Fibroblast of skin of abdomen (primary cell): ENCODE measurements at places on chromosomes 7 and 10.

DNA sequence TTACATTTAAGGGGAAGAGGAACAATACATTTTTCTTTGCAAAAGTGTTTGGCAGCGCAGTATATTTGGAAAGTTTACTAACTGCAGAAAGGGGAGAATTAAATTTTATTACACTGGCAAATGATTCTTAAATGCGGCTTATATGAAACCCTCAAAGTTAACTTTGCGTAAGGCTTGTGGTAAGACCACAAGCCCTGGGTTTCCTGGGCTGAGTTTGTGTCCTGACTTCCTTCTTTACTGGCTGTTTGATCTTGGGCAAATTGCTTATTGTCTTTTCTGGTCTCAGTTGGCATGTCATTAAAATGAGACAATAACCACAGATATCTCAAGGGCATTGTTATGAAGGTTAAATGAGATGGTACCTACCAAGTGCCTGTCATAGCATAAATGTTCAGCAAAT lies 106.8 kb downstream of the GLRX3 start:
- no peak for DNase-seq

DNA sequence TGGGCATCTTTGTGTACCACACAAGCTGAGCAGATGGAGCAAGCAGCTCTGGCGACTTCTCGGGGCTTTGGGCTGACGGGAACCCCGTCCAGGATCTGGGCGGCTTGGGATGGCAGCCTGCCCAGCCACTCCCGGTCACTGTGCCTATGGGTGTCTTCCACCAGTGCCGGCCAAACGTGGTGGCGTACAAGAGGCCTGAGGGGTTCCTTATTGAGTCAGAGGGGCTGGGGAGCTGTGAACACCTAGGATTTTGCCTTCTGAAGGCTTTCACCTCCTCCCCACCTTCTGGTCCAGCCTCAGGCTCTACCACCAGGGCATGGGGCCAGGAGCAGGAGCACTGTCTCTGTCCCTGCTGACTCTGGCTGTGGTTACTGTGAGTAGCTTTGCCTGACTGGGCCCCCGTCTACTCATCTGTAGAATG lies 71.8 kb upstream of the PPIF start:
- DNase-seq, result no peak

GRCh38 chr7:34622182-34622581 lies 35.8 kb upstream of the NPSR1 start:
- DNase-seq, result no peak

- DNase-seq, result no peak
These were observed 1.4 kb upstream of the TRIM8 start for GRCh38 chr10:102642736-102643335.

DNA sequence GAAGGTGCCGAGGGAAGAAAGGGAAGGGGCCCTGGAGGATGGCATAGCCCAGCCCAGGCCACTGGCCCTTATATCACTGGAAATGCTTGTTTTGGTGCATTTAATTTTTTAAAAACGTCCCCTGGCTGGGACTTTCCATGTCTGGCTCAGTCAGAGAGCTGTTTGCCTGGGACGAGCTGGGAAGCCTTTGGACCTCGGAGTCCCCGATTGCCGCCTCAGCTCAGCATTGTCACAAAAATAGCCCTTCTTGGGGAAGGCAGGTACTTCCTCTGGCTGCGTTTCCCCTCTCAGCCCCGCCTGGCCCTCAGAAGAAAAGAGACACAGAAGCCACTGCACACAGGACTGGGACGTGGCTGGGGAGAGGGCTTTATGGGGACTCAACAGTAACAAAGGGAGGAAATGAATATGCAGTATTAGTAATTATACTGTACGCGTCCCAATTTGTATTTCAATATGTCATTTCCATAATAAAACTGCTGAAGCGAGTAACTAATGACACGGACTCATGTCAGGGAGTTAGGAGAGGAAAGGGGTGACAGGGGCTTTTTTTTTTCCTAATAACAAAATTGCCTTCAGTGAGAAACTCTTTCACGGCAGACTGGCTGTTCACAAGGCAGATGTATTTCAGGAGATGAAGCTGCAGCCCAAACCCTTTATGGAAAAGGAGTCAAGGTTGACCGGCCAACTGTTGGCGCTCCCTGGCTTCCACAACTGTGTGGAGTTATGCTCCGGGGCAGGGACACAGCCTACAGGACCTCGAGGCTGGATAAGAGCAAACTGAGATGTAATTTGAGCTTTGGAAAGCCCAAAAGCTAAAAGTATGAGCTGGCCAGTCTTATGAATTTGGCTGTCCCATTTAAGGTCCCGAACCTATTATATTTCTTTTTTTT lies 31.0 kb upstream of the MXI1 start:
- DNase-seq, result no peak

- no peak for DNase-seq
These were observed 193.2 kb downstream of the CYP26A1 start for GRCh38 chr10:93266858-93267257.

DNA sequence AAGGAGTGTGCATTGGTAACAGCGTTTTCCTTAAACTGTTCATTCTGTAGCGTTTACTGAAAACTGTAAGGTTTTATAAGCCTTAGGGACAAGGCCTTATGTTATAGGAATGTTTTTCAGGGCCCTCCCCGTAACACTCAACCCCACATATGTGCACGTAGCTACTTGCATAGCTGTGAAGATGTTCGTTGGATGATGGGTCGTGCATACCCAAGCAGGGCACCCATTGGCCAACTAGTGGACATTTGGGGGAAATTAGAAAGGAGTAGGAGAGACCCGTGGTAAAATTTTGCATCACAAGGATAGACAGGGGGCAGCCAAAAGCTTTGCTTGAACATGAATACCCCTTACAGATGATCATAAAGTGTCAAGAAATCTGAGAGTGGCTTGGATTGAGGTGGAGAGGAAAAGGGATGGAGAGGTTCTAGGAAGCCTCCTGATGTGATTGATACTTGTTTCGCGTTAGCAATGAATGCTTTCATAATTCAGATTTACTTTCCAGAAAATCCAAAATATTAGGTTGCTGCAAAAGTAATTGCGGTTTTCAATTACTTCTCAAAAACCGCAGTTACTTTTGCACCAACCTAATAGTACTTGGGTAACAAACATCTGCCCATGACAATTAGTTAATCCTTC lies 878 bp downstream of the SEC61A2 start:
- DNase-seq, result peak; percentile 72

DNA sequence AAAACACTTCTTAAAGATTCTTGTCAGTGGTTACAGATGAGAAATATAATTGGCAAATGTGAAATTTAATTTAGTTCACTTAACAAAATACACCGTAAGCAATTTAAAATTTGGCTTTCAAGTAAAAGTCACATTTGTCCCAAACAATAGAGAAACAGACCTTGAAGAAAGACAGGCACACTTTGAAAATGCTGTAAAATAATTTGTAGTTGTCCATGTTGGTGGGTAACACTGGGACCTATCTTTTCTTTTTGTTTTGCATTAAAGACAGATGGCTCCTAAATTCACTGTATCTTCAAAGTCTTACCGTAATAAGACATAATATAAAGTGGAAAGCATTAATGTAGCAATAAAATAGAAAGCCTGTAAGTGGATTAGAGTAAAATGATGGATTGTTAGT lies 3.3 kb downstream of the GRK5 start:
- no peak for DNase-seq

GRCh38 chr10:20995123-20995987 lies 98.2 kb upstream of the NEBL start:
- DNase-seq, result no peak

- DNase-seq, result no peak
These were observed 16.7 kb upstream of the LIPK start for GRCh38 chr10:88689366-88689765.

- peak; percentile 62 for DNase-seq
These were observed 82.7 kb downstream of the PLCE1 start for GRCh38 chr10:94076325-94076841.

GRCh38 chr10:89037096-89037495 lies 46.5 kb downstream of the FAS start:
- DNase-seq, result no peak

DNA sequence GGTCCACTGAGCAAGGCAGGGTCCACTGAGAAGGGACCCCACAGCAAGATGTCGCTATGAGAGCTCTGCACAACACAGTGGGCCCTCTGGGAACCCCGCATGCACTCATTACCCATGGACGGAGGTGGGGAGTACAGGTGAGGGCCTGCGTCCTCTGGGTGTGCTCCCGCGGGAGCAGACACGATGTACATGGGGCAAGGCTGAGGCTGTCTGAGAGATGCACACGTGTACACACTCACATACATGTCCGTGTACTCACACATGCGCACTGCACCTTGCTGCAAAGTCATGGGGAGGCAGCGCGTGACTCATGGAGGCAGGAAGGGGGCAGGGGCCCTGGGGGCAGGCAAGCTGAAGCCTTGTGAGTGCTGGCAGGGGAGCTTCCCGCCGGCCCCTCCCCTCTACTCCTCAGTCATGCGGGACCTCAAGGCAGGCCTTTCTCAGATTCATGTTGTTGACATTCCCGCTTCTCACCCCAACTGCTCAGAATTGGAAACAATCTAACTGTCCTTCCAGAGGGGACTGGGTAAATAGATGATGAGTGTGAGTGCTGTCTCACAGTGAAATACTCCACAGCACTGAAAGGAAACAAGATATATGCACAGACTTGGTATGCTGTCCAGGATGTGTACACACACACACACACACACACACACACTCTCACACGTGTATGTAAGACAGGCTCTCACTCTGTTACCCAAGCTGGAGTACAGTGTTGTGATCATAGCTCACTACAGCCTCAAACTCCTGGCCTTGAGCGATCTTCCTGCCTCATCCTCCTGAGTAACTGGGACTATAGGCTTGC lies 40.0 kb downstream of the GOLGA7B start:
- DNase-seq, result peak; percentile 78

- peak; percentile 30 for DNase-seq
These were observed 22.2 kb downstream of the MMS19 start for GRCh38 chr10:97475936-97476594.

- no peak for DNase-seq
These were observed 10.6 kb downstream of the AUTS2 start for GRCh38 chr7:69608878-69609277.

GRCh38 chr7:88218836-88219605 lies 817 bp downstream of the SRI start:
- DNase-seq, result peak; percentile 51

DNA sequence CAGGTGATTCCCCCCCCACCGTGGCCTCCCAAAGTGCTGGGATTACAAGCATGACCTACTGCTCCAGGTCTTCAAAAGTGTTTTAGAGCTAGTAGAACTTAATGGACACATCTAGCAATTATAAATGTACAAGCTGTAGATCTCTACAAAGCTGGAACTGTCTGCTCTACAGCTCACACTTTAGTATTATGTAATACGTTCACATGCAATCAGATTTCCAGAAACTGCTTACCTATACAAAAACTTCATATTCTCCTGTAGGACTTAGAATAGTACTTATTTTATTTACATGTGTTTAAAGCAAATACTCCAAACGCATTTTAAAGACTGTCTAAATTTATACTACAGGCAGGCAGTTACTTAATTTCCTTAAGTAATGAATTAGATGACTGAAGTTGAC lies 39.2 kb upstream of the ASL start:
- no peak for DNase-seq

GRCh38 chr7:95886501-95887090 lies 114.2 kb downstream of the DYNC1I1 start:
- no peak for DNase-seq

GRCh38 chr7:26858241-26858715 lies 6.1 kb downstream of the SKAP2 start:
- no peak for DNase-seq

DNA sequence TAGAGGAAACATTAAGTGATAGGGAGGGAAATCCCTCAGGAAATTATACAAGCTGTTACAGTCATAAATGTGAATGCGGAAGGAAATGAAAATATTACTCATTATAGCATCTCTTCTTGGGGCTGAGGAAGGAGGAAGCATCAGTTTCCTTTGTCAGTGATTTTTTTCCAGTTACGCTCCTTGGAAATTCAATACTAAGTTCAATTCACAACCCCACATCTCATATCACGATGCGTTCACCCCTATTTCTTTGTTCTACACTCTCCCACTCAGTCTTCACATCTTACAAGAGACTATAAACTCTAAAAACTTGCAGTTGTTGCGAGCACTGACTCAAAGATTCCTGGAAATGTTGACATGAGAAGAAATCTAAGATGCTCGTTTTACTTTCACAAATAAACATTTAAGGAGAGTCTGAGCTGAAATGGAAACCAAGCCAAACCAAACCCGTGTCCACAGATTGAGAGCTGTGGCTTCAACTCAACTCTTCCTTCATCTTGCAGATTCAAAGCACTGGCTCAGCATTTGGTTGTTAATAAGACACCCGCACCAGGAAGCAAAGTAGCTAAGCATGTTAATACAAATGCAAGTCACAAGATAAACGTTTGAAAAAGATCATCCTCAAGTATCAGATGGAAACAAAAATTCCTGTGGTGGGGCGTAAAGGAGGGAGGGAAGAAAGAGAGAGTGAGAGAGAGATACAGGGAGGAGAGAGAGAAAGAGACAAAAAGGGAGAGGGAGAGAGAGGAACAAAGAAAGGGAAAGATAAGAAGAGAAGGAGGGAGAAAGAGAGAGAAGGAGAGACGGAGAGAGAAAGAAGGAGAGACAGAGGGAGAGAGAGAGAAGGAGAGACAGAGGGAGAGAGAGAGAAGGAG lies 150.0 kb upstream of the RSU1 start:
- peak; percentile 57 for DNase-seq

GRCh38 chr7:23353172-23353571 lies 54.0 kb downstream of the MALSU1 start:
- no peak for DNase-seq

DNA sequence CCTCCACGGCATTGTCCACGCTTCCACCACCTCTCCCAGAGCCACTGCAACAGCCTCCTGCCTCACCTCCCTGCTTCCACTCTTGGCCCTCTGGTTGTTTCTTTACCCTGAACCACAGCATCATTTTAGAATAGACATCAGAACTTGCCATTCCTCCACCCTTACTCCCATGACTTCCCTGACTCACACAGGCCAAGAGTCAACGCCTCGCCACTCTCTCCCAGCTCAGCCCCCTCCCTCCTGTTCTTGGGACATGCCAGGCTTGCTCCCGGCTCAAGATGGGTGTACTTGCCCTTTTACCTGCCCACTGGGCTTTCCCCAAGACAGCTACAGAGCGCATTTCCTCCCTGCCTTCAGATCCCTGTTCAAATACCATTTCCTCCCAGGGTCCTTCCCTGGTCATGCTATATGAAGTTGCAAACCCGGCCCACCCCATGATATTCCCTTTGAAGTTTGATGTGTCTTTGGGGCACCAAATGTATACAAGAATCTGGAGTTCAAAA lies 429.1 kb downstream of the RPS24 start:
- no peak for DNase-seq

- no peak for DNase-seq
These were observed 13.9 kb upstream of the GDF10 start for GRCh38 chr10:47286116-47286505.

GRCh38 chr7:148950806-148951205 lies 66.7 kb upstream of the EZH2 start:
- DNase-seq, result no peak

GRCh38 chr7:5422396-5423305 lies 983 bp downstream of the TNRC18 start:
- DNase-seq, result peak; percentile 61

GRCh38 chr10:1603181-1603580 lies 134.1 kb downstream of the ADARB2 start:
- no peak for DNase-seq

GRCh38 chr7:114263219-114263618 lies 151.4 kb upstream of the FOXP2 start:
- DNase-seq, result no peak
